ENCODE measurements at places on chromosomes 7 and 10.

- DNase-seq, result peak; percentile 62
Measured at GRCh38 chr10:110209926-110210673, 2.7 kb downstream of the MXI1 start.

GRCh38 chr10:46240684-46241565 lies 45.9 kb upstream of the ANTXRL start:
- DNase-seq, result no peak

DNA sequence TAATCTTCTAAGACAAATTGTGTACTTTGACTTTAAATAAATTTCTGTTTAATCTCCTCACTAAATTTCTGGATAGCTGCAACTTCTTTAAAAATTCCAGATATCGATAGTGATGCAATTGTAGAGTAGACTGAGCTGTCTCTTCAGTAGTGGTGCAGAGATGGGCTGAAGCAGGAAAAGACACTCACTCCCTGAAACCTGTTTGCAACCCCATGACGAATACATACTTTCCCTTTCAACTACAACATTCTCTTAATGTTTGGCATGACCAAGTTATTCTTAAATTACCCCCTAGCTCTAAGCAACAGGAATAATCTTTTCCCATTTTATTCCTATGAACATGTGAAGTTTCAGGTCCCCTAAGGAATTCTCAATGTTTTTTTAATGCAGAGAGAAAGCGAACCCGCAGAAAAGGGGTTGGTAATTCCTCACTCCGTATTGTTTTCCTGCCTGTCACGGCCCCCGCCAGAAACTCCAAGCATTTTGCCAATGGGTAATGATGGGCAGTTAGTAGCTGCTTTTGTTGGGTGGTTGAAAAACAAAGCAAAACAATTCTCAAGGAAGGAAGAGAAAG lies 1.3 kb downstream of the THSD7A start:
- peak; percentile 55 for DNase-seq

DNA sequence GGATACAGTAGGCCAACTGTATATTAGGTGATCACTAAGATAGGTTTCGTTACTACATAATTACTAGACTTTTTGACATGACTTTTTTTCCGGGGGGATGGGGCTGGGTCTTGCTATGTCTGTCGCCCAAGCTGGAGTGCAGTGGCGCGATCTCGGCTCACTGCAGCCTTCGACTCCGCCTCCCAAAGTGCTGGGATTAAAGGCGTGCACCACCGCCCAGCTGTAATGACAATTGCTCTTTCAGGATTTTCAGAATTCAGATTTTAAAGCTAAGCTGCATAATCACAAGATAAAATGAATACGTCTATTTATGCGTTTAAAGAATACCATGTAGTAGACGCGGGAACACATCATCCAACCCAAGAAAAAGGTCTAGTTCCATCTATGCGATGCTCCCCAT lies 982 bp downstream of the IDI1 start:
- no peak for DNase-seq

DNA sequence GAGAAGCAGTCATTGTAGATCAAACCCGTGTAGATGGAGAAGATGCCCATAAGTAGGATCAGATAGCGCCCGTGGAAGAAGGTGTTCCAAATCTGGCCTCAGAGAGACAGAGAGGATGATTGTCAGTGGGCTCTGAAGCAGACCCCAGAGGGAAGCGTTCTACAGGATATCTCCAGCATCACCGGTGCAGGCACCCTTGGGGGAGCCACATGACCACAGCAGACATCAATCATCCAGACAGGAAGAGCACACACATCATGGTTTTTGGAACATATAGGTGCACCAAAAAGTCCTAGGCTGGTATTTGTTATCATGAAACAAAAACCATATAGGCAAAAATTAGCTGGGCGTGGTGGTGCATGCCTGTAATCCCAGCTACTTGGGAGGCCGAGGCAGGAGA lies 44.0 kb upstream of the SVOPL start:
- no peak for DNase-seq

DNA sequence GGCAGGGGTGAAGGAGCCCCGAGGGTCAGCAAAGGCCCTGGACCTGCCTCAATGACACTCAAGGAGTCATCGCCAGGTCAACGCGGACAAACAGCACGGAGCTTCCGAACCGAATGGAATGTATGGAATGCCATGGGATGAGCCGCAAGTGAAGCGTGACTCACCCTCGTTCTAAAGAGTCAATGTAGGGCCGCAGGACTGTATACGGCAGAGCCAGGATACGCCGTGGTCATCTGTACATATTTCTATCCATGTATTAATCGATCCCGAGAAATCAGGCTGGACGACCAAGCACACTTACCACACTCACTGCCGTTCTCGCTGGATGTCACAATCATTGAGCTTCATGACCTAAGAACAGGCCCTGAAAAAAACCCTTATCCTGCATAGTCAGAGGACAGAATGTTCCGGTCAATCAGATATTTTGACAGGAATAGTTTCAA lies 4.3 kb downstream of the SNX8 start:
- peak; percentile 84 for DNase-seq

DNA sequence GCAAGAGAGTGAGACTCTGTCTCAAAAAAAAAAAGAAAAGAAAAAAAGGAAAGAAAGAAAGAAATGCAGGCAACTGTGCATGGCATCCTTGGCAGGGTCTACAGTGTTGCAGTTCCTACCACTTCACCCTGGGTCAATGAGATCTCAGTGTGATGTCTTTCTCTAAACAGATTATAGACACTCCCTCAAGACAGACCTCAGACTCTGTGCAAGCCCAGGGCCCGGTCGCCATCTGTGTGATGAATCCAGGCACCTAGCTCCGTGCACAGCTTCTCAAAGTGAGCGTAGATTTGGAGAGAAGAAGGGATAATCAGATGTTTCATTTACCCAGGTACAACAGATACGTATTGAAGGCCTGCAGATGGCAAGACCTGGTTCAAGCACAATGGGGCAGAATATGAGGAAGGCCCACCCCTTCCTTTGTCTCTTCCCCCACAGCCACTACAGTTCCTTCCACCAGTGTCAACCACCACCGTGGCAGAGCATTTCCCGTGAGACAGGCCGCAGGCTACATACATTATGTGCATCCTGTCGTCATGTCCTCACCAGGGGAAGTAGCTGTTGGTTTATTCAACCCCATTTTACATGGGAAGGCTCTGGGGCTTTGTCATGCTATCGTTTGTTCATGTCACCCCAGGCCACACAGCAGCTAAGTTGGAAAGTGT lies 471.7 kb upstream of the GALNT17 start:
- DNase-seq, result no peak

GRCh38 chr7:95951997-95952795 lies 179.8 kb downstream of the DYNC1I1 start:
- DNase-seq, result no peak

DNA sequence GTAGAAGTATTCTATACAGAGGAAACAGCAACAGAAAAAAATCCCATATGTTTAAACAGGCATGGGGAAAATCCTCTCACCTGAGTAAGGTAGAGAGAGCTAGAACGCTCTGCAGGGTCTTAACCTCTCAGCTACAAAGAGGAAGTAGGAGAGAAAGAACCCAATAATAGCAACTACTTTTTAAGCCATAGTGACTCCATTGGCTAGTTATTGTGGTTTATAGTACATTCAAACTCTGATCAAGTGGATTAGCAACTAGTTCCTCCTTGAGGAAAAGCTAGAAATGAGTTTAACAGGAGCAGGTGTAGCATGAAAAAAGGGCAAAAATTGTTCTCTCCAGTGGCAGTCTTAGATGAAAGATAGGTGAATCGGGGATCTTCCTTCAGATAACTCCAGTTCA lies 89.7 kb downstream of the HGF start:
- DNase-seq, result no peak

GRCh38 chr10:59589796-59590195 lies 119.9 kb downstream of the SLC16A9 start:
- peak; percentile 8 for DNase-seq

GRCh38 chr7:155789001-155789725 lies 23.1 kb downstream of the SHH start:
- no peak for DNase-seq

DNA sequence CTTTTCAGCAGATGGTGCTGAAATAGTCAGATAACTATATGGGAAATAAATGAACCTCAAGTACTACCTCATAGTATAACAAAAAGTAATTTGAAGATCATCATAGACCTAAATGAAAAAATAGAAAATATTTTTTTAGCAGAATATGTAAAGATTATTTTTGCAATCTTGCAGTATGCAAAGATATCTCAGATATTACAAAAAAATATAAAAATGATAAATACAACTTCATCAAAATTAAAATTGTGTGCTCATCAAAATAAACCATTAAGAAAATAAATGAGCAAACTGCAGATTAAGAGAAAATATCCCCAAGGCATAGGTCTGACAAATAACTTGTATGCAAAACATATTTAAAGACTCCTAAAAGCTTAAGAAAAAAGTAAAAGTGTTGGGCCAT lies 83.4 kb upstream of the KCND2 start:
- no peak for DNase-seq

DNA sequence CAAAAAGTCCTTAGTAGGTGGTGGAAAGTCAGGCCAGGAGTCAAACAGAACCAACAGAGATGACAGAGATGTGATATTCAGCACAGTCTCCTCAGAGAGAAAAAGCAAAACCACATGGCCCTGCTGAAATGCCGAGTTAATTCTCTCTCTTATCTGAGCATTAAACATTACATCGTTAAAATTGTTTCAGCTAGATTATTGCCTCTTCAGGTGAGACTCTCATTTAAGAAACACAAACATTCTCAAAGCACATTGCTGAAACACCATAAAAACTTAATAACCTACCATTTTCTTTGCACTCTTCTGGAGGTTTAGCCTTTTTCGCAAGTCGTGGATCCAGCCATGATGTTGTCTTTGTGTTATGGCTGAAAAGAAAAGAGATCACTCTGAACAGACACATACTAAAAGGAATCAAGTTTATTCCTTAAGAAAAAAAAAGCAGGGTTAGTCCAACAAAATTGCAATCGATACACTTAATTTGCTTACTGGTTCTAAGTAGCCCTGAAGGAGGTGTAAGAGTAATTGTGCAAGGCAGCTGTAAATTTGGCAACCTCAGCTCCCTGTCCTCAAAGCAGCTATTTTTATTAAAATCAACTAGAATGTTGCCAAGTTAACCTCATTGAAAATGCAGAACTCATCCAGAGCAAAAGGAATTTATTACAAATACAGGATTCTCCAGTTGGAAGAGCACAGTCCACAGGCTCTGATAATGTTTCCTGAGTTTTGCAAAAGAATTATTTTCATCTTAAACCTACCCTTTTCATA lies 691.1 kb downstream of the PHTF2 start:
- peak; percentile 46 for DNase-seq

DNA sequence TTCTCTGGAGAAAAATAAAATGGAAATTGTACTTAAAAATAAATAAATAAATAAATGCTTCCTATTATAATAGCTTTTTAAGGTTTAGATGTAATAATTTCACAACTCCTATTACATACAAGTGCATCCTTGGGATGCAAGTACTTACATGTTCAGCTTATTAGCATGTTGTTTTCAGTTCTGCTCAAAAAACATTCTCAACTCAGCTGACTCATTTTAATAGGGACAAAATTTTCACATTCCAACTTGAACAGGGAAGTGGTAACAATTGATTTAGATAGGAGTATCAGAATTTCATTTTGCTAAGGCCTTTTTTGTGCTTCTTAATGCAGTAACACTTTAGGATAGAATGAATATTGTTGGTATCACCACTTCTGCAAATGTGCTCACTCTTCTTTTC lies 16.7 kb upstream of the PAPSS2 start:
- no peak for DNase-seq

GRCh38 chr10:13732465-13732881 lies 145.7 kb downstream of the PRPF18 start:
- no peak for DNase-seq

GRCh38 chr7:1054438-1054837 lies 10.1 kb downstream of the GPR146 start:
- DNase-seq, result no peak

DNA sequence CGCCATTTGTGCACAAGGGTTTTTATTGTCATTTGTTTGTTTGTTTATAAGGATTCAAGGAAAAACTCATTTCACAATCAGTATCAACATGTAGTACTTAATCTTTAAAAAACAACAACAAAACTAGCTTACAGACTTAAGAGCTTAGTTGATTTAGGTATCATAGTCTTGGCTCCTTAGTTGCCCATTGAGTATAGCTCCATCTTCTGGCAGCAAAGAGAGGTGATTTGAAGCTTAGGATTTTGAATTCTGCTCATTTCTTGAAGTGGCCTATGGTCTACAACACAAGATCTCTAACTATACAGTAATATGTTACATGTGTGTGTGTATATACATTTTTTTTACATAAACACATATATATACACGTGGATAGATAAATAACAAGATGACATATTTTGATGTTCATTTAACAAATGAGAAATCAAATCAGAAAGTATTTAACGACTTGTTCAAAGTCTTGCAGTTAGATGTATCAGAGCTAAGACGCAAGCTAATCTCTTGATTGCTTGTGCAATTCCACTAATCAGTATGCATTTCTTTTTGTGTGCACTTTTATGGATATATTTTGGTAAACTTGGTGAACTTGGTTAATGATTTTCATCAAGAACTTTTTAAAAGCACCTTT lies 307.3 kb downstream of the CAMK1D start:
- DNase-seq, result peak; percentile 58

- no peak for DNase-seq
Measured at GRCh38 chr10:43127442-43127841, 10.8 kb upstream of the CSGALNACT2 start.

- DNase-seq, result no peak
Measured at GRCh38 chr7:140229101-140229525, 52.3 kb upstream of the KDM7A start.

- DNase-seq, result no peak
Measured at GRCh38 chr7:144473908-144474307, 70.4 kb upstream of the NOBOX start.

GRCh38 chr10:100897976-100898375 lies 14.8 kb upstream of the SLF2 start:
- no peak for DNase-seq

GRCh38 chr7:71768450-71768849 lies 636.5 kb downstream of the GALNT17 start:
- peak; percentile 86 for DNase-seq

GRCh38 chr10:88274286-88274685 lies 308.8 kb downstream of the RNLS start:
- no peak for DNase-seq

GRCh38 chr10:98296524-98296923 lies 28.5 kb upstream of the LOXL4 start:
- no peak for DNase-seq

DNA sequence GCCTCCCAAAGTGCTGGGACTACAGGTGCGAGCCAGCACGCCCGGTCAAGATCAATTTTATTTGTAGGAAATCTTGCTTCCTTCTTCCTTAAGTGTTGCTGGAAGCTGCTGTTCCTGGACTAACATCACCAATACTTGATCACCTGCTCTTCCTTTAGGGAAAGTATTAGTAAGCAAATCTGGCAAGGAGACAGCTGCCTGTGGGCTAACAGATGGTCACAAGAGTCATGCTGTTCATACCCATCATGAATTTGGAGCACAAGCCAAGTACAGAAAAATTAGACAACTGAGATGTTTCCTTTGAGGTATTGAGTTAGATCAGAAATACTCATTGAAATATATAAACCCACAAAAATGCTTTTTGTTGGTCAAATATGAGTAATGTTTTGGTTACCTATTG lies 27.9 kb downstream of the BAIAP2L1 start:
- DNase-seq, result peak; percentile 75

GRCh38 chr10:131547129-131547799 lies 235.7 kb upstream of the TCERG1L start:
- DNase-seq, result no peak

All from fibroblast of skin of abdomen (primary cell).